ENCODE measurements at places on chromosomes 16 and 17. TPM values are rescaled to one million over a fixed set of nuclear protein-coding genes. Genes with fewer than 3 reads are reported as not detected.

DNA sequence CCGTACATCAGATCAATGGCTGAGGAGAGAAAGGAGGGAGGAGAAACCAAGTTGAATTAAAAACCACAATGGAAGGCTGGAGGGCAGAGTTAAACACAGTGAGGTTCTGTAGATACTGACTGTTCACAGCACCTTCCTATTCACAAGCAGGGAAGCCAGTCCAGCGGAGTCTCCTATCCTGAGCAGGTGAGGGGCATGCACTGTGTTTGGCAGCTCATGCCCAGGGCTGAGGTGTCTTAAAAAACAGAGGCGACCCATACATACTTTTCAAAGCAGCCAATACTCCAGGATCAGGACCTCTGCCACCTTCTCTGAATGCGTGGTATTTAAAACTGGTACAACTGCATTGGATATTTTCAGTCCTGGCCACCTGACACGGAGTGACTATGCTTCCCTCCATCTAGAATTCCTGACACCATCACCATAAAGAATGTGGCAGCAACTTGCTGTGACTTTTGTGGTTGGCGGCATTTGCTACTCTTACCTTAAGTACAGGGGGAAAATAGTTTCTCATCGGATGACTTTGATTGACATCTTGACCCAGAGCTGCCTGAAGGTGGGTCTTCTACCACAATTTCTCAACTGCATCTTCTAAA is 21.5 kb downstream of the USP22 start:
- DNase-seq, result no peak

Gene BCAR1
- total RNA-seq, result 39.5 TPM

GRCh38 chr17:2020721-2021120 is 4.4 kb downstream of the RTN4RL1 start:
- DNase-seq, result no peak

GRCh38 chr16:88731699-88732098 is 25.4 kb downstream of the CTU2 start:
- no peak for DNase-seq

- no peak for DNase-seq
These were observed 50.9 kb upstream of the GSE1 start for GRCh38 chr16:85562093-85562786.

- no peak for DNase-seq
These were observed 370 bp downstream of the KRT35 start for GRCh38 chr17:41480581-41480980.

Measured in vagina (tissue), 2 donors.